Aorta (tissue), 5 donors: ENCODE measurements at places on chromosomes 3 and 15. TPM values are rescaled to one million over a fixed set of nuclear protein-coding genes. Genes with fewer than 3 reads are reported as not detected.

GRCh38 chr3:113287111-113287802, 75.9 kb downstream of the BOC start:
- no peak for DNase-seq

GRCh38 chr3:116186049-116186448, 259.2 kb downstream of the LSAMP start:
- no peak for DNase-seq

DNA sequence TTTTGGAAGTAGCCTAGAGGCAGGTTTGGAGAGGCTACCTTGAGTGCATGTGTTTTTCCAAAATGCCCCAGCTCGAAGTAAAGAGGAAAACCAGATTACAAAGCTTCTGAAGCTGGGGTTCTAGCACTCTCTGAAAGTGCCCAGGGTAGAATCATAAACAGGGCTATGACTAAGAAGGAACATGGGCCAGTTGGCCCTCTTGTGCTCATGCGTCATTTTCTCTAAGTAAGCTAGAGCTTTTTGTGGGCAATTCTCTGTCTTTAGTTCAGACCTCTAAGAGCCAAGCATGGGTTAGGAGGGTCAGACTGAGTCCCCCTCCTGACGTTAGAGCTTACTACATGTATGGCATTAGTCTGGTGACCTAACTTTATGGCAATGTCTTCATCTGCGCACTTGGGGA, 129.5 kb upstream of the UMPS start:
- no peak for DNase-seq

- DNase-seq = no peak
These were observed 28.4 kb downstream of the CCDC12 start for GRCh38 chr3:46947981-46948791.

DNA sequence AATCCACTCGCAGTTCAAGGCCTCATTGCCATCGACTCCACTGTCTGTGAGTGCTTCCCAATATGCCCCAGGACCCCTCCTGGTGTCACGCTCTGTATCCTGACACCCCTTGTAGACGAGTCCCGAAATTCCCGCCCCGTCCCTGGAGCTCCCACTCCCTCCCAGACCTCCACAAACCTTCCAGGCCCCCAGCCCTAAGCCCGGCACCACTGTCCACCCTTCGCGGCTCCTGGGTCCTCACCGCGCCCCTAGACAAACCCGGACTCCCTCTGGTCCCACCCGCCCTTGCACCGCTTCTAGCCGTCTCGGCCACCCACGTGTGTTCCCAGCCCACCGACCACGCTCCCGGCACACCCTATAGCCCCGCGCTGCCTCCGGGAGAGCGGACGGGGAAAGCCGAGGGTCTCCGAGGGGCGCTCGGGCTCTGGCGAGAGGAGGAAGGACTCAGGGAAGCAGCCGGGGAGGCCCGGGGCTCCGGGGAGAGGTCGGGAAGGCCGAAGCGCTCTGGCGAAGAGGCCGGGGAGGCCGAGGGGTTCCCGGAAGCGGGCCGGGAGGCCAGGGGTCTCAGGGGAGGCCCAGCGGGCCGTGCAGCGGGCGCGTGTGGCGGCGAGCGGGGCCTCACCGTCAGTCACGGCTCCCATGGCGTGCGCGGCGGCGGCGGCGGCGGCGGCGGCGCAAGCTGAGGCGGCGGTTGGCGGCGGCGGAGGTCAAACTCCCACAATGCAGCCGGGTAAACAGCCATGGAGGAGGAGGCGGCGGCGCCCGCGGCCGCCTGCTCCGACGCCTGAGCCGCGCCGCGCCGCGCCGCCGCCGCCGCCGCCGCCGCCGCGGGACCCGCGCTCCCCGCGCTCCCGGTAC, at the start of the genes ATXN7 and THOC7:
Gene ATXN7 (plus strand): TSS at position 718 of the 858 bp plus-strand sequence. CDS start 48,732 bp downstream, outside the sequence.
Gene THOC7 (minus strand): TSS at position 656 of the 858 bp plus-strand sequence. CDS start 15 bp downstream, at position 641.
- DNase-seq = peak; percentile 93

DNA sequence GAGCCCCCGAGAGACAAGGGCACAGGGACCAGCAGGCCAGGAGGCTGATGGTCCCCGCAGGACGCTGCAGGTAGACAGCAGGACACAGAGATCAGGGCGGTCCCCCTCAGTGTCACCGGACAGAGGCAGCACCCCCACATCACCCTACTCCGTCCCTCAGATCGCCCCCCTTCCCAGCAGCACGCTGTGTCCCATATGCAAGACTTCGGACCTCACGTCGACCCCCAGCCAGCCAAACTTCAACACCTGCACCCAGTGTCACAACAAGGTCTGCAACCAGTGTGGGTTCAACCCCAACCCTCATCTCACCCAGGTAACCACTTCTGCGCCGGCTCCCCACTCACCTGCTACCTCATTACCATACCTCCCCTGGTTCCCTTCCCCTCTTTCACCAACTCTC, 49.1 kb upstream of the APEH start:
- DNase-seq = peak; percentile 63

GRCh38 chr3:139664958-139665357, 12.8 kb downstream of the NMNAT3 start:
- no peak for DNase-seq

GRCh38 chr15:70033529-70034140, 64.1 kb downstream of the TLE3 start:
- DNase-seq = no peak

- no peak for DNase-seq
These were observed 141.2 kb downstream of the MEGF11 start for GRCh38 chr15:66112388-66112787.

DNA sequence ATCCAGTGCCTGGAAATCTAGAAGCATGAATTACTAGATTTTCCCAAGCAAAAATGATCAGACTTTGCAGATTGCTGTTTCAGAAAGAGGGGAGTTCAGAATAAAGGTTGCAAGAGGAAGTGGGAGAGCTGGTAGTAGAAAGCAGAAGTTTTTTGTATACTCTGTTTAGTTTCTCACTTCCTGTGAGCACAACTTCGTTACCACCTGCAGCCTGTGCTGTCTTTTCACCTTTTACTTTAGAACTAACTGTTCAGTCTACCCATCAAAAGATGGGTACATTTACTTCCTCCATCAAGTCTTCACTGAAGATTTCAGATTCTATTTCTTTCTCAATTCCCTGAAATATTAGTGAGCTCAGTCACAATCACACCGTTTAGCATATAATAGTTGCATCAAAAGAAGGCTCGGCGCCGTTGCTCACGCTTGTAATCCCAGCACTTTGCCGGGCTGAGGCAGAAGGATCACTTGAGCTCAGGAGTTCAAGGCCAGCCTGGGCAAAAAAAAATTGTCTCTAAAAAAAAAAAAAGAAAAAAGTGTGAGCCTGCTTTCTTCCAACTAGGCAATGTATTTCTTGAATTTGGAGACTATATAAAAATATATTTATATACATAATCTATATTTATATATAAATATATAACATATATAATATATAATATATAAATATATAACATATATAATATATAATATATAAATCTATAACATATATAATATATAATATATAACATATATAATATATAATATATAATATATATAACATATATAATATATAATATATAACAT, 1.8 kb upstream of the CEP97 start:
- no peak for DNase-seq

DNA sequence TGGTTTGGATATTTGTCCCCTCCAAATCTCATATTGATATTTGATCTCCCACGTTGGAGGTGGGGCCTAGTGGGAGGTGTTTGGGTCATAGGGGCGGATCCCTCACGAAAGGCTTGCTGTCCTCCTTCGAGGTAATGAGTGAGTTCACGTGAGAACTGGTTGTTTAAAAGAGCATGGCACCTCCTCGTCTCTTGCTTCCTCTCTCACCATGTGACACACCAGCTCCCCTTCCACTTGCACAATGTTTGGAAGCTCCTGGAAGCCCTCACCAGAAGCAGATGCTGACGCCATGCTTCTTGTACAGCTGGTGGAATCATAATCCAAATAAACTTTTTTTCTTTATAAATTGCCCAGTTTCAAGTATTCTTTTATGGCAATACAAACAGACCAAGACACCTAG, 38.6 kb downstream of the RFTN1 start:
- no peak for DNase-seq

DNA sequence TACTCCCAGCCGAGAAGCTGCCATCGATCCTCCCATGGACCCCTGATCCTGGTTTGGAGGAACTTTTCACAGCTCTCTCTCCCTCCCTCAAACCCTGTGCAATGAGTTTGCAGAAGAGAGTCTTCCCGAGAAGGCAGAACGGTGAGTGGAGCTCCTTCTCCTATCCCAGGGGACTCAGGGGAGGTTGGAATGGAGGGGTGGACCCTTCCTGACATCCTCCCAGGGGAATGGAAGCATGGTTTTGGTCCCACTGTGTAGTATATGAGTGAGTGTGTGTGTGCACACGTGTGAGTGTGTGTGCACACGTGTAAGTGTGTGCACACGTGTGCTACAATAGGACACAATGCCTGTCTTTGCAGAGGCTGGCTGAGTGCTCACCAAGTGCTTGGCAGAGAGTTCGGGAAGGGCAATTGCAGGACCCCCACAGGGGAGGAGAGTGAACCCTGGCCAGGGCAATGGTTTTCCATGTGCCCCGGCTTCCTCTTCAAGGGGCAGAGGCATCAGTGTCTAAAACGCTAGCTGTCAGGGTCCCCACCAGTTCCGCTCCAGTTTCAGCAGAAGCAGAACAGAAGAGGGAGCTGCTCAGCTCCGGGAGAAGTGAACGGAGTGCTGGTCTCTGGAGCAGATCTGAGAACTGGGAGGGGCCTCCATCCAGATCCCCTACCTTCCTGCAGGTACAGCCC, 13.8 kb upstream of the IL16 start:
- peak; percentile 50 for DNase-seq

DNA sequence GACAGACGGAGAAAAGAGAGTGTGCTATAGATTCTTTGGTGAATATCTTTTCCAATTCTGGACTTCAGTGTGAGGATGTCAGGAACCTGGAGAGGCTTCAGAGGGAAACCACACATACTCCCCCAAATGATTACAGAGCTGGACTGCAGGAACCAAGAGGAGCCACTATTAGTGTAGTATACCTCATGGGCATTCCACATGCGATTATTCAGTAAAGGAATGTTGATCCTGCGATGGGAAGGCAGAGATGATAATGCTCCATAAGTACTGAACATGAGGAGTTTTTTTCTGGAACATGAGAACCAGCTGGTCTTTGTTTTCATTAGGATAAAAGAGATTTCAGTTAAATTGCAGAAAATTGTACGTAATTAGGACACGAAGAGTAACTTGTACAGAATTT, 18.7 kb downstream of the STARD9 start:
- no peak for DNase-seq

- no peak for DNase-seq
These were observed 45.4 kb upstream of the SMAD3 start for GRCh38 chr15:67019884-67020520.

DNA sequence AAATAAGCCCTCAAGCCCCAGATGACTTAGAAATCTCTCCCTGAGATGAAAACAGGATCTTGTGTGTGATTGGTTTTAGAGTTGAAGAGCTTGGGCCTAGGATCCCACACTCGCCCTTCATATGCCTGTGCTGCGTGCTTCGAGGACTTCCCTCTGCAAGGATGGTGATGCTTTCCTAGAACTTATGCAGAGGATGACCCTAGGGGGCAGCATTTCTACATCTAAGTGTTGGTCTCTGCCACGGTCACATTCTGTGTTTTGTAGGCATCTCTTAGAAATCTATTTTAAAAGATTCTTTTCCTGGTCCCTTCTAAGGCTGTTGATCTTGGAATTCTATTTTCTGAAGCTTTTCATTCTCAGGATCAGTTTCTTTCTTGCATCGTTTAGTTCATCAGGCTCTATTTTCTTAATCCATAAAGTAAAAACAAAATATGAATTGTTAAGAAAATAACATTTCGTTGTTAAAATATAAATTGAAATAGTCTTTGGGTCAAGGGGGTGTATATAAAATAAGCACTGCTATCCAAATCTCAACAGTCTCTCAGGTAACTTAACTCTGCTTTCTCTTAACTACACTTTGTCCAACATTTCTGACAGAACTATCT, 45.7 kb downstream of the WDR76 start:
- no peak for DNase-seq

GRCh38 chr3:191372122-191372521, 41.8 kb upstream of the UTS2B start:
- DNase-seq = no peak

The PRSS50 gene
- total RNA-seq = not detected

The TM4SF18 gene
- 9.0 TPM for total RNA-seq

The LEKR1 gene
- 1.3 TPM for total RNA-seq

The MORC1 gene
- total RNA-seq = not detected

The ALPK3 gene
- total RNA-seq = 77.0 TPM

The ALDH1A2 gene
- 10.0 TPM for total RNA-seq

The GOLGA8S gene
- total RNA-seq = 0.52 TPM

The LHFPL4 gene
- not detected for total RNA-seq

The CILP gene
- total RNA-seq = 170 TPM

The CYP8B1 gene
- total RNA-seq = not detected

The AMT gene
- total RNA-seq = 3.6 TPM

The FGD5 gene
- 36.2 TPM for total RNA-seq

The XCR1 gene
- total RNA-seq = 0.26 TPM
